ENCODE measurements at places on chromosomes 11 and 22. TPM values are rescaled to one million over a fixed set of nuclear protein-coding genes. Genes with fewer than 3 reads are reported as not detected.

DNA sequence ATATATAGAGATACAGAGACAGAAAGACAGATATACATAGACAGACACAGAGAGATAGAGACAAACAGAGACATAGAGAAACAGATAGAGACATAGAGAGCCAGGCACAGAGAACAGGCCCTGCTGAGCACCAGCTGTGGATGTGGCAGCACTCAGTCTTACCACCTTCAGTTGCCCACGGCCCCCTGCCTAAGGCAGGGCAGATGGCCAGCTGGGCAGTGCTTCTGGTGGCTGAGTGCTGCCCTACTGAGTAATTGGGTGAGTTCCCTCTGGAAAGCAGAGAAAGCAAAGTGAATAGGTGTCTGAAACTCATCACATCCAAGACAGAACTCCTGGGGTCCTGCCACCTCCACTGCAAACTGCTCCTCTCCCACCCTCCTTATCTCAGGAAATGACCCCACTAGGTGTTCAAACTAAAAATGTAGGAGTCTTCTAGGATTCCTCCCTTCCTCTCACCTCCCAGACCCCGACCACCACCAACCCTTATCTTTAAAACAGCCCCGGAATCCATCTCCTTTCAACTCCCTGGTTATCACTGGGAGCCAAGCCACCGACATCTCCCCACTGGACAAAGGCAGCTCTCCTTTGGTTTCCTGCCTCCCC is 27.2 kb downstream of the SYN3 start:
- H3K27me3 ChIP-seq, result peaks cover 18% of the 10 kb centered on the region
- peak overlapping the region; percentile 20 for H3K27ac ChIP-seq
- H3K36me3 ChIP-seq, result no peaks in the 10 kb centered on the region
- H3K4me3 ChIP-seq, result no peak overlapping the region
- H3K4me1 ChIP-seq, result no peaks in the 10 kb centered on the region

TRIM64C gene
- not detected for total RNA-seq

LRP4 gene
- not detected for total RNA-seq

TRIM51G gene
- total RNA-seq, result not detected

- H3K4me3 ChIP-seq, result peak within 1 kb of the TSS; percentile 89
- H3K27me3 ChIP-seq, result no peaks in the 10 kb centered on the region
Observed at GRCh38 chr11:2376751-2377451, at the start of gene CD81. Gene CD81 (plus strand): TSS chr11:2377310. CDS start chr11:2377550, 240 bp downstream.

MLC1 gene
- 0.17 TPM for total RNA-seq

- H3K4me1 ChIP-seq, result no peaks in the 10 kb centered on the region
- H3K4me3 ChIP-seq, result no peak overlapping the region
- peaks cover 2% of the 10 kb centered on the region for H3K36me3 ChIP-seq
- H3K27ac ChIP-seq, result no peak overlapping the region
- no peaks in the 10 kb centered on the region for H3K27me3 ChIP-seq
- DNase-seq, result no peak
Observed at GRCh38 chr11:106263527-106263926, 186.1 kb downstream of the AASDHPPT start.

ASCL2 gene
- 0.38 TPM for total RNA-seq

EHF gene
- total RNA-seq, result not detected

- peaks cover 22% of the 10 kb centered on the region for H3K27me3 ChIP-seq
- no peak for DNase-seq
- H3K4me1 ChIP-seq, result no peaks in the 10 kb centered on the region
- no peak overlapping the region for H3K4me3 ChIP-seq
Observed at GRCh38 chr22:24728790-24729637, 45.5 kb downstream of the PIWIL3 start.

DNA sequence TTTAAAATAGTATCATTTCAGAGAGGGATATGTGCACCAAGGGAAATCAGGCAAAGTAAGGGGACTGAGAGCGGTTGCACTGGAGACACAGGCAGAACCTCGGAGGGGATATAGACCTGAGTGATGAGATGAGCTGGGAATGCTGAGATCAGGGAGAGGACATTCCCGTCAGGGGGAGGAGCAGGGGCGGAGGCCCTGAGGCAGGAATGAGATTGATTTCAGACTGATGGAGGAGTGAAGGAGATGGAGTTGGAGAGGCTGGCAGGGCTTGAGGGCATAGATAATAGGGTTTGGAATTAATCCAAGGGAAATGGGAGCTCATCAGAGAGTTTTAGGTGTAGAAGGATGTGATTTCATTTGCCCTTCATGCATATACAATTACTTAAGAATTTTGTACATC is 13.2 kb downstream of the CD6 start:
- no peaks in the 10 kb centered on the region for H3K27me3 ChIP-seq
- no peak for DNase-seq
- H3K4me1 ChIP-seq, result peaks cover 100% of the 10 kb centered on the region

MS4A15 gene
- not detected for total RNA-seq

- no peak overlapping the region for H3K27ac ChIP-seq
- no peaks in the 10 kb centered on the region for H3K4me1 ChIP-seq
- H3K4me3 ChIP-seq, result no peak overlapping the region
Observed at GRCh38 chr11:63595296-63595695, 18.9 kb downstream of the PLAAT3 start.

DNA sequence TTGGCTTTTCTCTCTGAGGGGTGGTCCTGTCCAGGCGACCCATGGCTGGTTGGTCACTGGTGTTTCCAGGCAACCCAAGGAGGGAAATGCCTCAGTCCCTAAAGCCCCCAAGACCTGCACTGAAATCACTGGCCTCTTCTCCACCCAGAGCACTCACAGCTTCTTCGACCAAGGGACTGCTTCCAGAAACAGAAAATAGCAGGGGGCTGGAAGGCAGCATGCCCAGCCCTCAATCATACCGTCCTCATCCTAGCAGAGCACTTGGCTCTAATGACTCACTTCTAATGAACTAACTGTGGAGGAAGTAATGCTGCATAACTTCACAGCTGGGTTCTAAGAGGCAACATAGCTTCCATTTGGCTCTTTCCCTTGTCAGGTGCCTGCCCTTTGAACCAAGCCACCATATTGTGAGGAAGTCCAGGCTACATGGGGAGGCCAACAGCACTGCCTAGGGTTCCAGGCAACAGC is 27.6 kb downstream of the DKK3 start:
- H3K36me3 ChIP-seq, result no peaks in the 10 kb centered on the region
- no peaks in the 10 kb centered on the region for H3K4me1 ChIP-seq
- H3K4me3 ChIP-seq, result no peak overlapping the region
- H3K27me3 ChIP-seq, result no peaks in the 10 kb centered on the region
- no peak for DNase-seq

OR8D1 gene
- total RNA-seq, result not detected

- peak; percentile 54 for DNase-seq
- H3K27ac ChIP-seq, result peak overlapping the region; percentile 58
- H3K4me1 ChIP-seq, result peaks cover 68% of the 10 kb centered on the region
- no peaks in the 10 kb centered on the region for H3K27me3 ChIP-seq
- peaks cover 3% of the 10 kb centered on the region for H3K36me3 ChIP-seq
- H3K4me3 ChIP-seq, result no peak overlapping the region
Observed at GRCh38 chr11:2945031-2945756, 16.0 kb upstream of the PHLDA2 start.

All from activated T-cell treated with anti-CD3 and anti-CD28 coated beads, Interleukin-2, amount 50 U/mL, for 72 hours (primary cell).